ENCODE measurements at places on chromosomes 4 and X.

GRCh38 chr4:41880840-41881831, 54.1 kb upstream of the TMEM33 start:
- DNase-seq, result no peak

GRCh38 chrX:39065051-39065871, 264.0 kb downstream of the MID1IP1 start:
- DNase-seq, result no peak

DNA sequence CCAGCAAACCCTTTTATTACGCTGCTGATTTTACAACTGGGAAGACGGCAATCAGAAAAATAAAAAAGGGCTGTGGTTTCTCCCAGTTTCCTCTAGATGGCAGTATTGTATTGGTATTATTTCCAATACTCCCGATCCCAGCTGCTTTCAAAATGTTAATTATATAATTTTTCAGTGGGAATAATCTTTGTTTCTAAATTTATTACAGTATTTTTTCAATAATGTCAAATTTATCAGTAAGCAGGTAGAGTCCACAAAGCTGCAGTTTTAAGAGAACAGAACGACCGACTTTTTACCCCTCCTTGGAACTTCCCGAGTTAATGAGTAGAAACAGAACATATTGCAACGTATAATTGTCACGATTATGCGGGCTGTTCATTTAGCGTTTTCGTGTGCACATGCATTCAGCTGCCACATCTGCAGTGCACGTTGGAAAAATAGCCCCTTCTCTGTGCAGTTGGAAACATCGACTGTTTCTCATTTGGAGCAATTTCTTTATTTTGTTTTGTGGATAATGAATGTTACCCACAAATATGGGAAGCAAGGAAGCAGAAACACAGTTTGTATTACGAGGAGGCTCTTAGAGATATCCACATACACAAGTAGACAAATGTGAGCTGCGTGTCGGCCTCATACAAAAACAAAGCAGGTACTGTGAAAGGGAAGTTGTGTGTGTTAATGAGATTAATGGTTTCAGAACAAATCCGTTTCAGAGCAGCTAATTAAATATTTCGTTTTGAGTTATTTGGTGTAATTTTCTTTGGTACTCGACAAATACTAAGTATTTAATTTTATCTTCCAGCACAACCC, 188.0 kb downstream of the STIM2 start:
- no peak for DNase-seq

DNA sequence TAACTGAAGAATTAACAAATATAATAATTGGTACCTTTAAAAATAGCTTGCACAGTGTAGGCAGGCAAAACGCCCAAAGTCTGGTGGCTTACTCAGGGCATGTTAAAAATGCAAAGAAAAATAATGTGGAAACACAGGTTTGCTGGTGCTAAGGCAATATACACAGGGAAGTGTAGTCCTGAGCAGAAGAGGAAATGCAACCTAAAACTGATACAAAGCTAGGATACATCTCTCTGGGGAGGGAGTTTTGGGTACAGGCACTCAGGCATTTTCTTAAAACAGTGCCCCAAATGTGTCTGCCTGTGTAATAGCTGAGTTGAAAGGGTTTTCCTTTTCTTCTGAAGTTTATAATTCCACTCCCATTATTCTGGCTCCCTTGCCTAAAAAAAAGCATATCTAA, 47.4 kb downstream of the TMPRSS11E start:
- DNase-seq, result no peak
